ENCODE measurements at places on chromosomes 1 and 21.

DNA sequence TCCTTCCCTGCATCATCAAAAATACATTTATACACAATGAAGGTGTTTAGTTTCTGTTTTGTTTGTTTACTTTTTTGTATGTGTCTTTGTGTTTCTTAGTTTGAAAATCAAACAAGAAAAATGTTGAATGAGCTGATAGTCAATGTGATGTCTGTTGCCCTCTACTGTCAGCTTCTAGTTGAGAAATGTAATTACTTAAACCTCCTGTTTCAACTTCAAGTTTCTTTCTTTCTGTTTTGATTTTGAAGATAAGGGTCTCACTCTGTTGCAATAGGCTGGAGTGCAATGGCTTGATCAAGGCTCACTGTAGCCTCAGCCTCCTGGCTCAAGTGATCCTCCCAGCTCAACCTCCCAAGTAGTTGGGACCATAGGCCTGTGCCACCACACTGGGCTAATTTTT is 37.5 kb downstream of the SPTA1 start:
- no peak for DNase-seq

DNA sequence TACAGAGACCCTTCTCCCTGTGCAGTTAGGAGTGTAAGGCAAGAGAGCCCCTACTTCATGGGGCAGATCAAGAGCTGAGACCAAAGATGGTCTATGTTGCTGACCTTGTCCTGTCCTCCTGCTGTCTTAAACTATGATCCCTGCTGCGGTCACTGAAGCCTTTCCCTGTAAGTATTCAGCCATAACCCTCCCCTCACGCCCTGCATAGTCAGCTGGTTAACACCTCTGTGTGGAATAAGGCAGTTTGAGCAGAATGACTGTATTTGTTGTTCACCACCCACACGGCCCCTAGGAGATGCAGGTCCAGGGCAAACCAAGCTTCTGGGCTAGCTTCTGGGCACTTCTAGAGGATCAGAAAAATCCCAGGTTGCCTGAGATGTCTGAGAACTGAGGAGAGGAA is 356 bp downstream of the TSPAN1 start:
- no peak for DNase-seq

GRCh38 chr1:14604414-14604813 is 5.9 kb downstream of the KAZN start:
- no peak for DNase-seq

- DNase-seq: no peak
Observed at GRCh38 chr1:119861547-119861946, 34.8 kb downstream of the ADAM30 start.

DNA sequence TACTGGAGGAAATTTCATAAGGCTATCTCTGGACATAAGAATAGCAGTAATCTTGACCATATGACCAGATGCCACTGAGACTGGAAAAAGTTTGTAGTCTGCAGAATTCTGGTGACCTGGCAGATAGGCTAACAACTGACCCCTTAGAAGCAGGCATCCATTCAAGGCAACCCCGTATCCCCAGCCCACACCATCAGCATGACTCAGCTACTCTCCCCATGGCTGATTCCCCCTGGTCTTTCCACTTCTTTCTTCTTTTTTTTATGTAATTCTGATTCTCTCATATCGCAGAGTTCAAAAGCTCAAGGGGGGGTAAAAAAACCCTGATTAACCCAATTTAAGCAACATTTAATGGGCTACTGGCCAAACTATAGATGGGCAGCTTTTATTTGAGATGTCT is 243.1 kb downstream of the ZNF648 start:
- no peak for DNase-seq

Measured in activated gamma-delta T cell (primary cell).